T follicular helper cell (primary cell): ENCODE measurements at places on chromosomes 6 and 20.

GRCh38 chr20:297098-297924 is at the start of gene ZCCHC3:
Gene ZCCHC3, plus strand, starts transcription at chr20:297570. Its CDS starts 17 bp downstream, at chr20:297587.
- DNase-seq: peak; percentile 67

DNA sequence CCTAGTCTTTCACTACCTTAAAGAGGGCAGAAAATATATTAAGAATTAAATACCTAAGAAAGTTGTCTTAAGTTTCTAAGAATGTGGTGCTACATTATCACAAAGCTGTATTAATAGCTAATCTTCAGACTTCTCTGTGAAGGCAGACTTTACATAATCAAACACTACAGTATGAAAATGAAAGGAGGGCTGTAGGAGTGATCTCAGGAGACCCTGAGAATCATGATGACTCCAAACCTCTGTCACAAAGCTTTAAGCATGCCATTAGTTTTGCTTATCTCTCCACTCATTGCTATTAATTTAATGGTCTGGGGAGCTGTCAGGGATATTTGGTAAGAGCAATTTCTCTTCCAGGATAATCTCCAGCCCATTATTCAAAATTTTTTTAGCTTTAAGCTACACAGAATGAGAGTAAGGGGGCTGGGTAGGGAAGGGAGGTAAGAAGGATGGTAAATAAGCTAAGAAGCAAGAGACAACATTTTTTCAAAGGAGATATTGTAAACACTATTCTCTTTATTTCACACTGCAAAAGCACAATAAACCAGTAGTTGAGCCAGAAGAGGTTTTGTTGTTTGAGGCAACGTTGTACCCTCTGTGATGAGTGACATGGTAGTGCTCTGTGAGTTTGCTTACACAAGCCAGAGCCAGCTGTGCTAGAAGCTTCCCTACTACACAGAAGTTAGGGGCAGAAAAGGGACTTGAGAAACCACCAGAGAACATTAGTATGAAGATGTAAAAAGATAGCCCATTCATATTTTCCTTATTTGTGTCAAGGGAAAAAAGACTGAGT is 258.8 kb downstream of the GMDS start:
- DNase-seq: no peak

GRCh38 chr6:28542440-28543296 is 17.0 kb downstream of the GPX5 start:
- DNase-seq: peak; percentile 31

DNA sequence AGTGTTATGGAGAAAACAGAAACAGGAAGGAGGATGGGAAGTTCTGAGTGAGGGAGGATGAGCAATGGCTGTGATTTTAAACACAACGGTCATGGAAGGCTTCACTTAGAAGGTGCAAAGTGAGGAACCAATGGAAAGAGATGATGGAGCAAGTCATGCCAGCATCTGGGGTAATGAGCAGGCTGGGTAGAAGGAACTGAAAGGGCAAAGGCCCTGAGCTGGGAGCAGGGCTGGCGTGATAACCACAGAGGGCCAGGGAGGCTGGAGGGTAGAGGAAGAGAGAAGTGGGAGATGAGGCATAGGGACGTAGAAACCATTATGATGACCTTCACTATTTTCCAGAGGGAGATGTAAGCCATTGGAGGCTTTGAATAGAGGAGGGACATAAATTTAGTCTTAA is 43.6 kb downstream of the NHLRC1 start:
- DNase-seq: no peak

- DNase-seq: no peak
Measured at GRCh38 chr6:43277643-43278523, 20.2 kb upstream of the SLC22A7 start.

- DNase-seq: no peak
Measured at GRCh38 chr20:50004229-50004628, 21.4 kb downstream of the SNAI1 start.

- no peak for DNase-seq
Measured at GRCh38 chr20:57372581-57373350, 18.4 kb upstream of the RBM38 start.

DNA sequence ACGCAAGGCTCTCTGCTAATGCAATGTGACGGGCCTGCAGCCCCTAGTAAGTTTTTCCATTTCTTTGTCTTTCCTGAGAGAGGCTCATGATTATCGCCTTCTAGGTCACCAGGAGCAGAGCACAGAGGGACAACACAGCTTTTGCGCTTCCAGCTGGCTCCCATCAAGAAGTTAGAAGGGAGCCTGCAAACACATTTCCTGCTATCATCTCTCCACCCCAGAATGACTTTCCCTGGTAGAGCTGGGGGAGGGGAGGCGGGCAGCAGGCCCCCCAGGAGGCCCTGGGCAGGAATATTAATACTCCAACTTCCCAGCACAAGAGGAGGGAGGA is 35.7 kb upstream of the CCDC167 start:
- no peak for DNase-seq

GRCh38 chr6:134614606-134615485 is 296.9 kb upstream of the SGK1 start:
- DNase-seq: no peak

GRCh38 chr6:106510090-106510970 is 119.0 kb downstream of the RTN4IP1 start:
- peak; percentile 59 for DNase-seq

- DNase-seq: no peak
Measured at GRCh38 chr6:87675004-87675681, 26.9 kb downstream of the AKIRIN2 start.

- DNase-seq: no peak
Measured at GRCh38 chr20:19813846-19814640, 56.0 kb downstream of the RIN2 start.

GRCh38 chr6:112253498-112253840 is 898 bp downstream of the LAMA4 start:
- no peak for DNase-seq

GRCh38 chr6:51743999-51744398 is 343.4 kb downstream of the PKHD1 start:
- DNase-seq: no peak

- no peak for DNase-seq
Measured at GRCh38 chr6:22079783-22080182, 217.1 kb downstream of the PRL start.

DNA sequence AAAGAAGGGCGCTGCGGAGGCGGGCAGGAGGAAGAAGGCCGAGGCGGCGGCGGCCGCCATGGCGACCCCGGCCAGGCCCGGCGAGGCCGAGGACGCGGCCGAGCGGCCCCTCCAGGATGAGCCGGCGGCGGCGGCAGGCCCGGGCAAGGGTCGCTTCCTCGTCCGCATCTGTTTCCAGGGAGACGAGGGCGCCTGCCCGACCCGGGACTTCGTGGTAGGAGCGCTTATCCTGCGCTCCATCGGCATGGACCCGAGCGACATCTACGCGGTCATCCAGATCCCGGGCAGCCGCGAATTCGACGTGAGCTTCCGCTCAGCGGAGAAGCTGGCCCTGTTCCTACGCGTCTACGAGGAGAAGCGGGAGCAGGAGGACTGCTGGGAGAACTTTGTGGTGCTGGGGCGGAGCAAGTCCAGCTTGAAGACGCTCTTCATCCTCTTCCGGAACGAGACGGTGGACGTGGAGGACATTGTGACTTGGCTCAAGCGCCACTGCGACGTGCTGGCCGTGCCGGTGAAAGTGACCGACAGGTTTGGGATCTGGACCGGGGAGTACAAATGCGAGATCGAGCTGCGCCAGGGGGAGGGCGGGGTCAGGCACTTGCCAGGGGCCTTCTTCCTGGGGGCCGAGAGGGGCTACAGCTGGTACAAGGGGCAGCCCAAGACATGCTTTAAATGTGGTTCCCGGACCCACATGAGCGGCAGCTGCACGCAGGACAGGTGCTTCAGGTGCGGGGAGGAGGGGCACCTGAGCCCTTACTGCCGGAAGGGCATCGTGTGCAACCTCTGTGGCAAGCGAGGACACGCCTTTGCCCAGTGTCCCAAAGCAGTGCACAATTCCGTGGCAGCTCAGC is 780 bp downstream of the ZCCHC3 start:
- DNase-seq: peak; percentile 5

GRCh38 chr6:99606656-99607415 is at the start of gene PRDM13:
Gene PRDM13, plus strand, starts transcription at chr6:99606833. Its CDS starts 202 bp downstream, at chr6:99607035.
- no peak for DNase-seq

DNA sequence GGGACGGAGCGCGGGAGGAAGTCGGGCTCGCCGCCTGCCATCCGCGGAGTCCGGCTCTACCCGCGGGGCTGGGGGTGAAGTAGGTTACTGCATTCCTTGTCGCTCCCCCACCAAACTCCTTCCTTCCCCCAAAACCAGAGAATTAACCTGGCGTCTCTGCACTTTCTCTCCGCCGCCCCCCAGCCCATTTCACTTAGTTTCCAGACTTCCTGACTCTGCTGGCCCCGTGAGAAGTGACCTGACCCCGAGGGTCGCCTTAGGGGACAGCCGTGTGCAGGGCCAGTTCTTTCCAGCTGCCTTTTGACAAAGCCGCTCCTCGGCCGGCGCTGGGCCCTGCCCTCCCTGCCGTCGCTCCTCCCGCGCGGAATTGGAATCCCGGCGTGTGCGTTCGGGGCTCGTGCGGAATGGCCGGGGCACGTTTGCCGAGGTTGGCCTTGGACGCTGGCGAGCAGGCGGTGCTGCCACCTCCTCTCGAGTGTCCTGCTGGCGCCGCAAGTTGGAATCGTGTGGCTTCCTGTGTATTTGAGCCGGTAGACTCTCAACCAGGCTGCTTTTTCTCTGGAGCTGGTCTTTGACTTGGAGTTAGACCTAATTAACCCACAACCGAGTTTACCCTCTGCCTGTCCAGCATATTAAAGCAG is 650 bp downstream of the DCBLD1 start:
- no peak for DNase-seq

GRCh38 chr6:81792826-81793225 is 40.3 kb upstream of the TENT5A start:
- no peak for DNase-seq

GRCh38 chr20:53265304-53265875 is 293.2 kb downstream of the TSHZ2 start:
- no peak for DNase-seq

DNA sequence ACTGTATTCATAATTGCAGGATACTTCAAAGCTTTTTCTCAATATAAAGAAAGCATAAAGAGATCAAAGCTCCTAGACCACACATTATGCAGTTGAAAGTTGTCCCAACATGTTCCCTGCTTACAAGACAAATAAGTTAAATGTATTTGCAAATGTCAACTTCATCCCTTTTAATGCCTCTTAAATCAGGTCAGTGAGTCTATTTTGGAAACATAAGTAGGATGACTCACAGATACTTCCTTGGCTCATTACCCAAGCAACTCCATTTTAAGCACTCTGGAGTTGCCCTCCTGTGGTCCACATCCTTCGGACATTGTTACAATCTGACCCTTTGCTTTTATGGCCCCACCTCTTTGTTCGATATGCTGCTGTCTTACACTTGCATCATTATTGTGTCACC is 162.0 kb downstream of the FAXC start:
- DNase-seq: no peak

DNA sequence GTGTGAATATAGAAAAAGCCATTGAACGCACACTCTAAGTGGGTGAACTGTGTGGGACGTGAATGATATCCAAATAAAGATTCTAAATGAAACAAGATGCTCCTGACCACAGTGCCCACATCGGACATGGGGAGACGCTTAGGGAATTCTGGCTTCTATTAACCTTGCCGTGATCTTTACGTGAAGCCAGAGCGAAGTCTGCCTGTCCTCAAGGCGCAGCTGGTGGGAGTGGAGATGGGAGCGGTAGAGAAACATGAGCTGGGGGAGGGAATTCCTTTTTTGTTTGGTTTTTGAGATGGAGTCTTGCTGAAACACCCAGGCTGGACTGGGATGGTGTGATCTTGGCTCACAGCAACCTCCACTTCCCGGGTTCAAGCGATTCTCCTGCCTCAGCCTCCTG is 46.0 kb downstream of the VSTM2L start:
- DNase-seq: no peak

DNA sequence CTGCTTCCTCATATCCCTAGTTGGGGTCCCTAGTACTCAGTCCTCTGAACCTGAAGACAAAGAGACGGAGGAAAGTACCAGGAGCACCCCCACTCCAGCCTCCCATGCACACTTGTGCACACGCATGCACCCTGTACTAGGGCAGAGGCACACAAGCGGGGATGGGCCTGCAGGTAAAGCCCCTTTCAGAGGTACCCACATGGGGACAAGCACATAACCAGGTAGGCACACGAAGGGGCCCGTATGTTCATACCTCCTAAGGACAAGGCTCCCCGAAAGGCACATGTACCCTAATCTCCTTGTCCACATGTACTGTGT is 1.1 kb downstream of the TMEM151B start:
- no peak for DNase-seq

GRCh38 chr20:46549188-46549972 is 1.1 kb downstream of the OCSTAMP start:
- DNase-seq: no peak

DNA sequence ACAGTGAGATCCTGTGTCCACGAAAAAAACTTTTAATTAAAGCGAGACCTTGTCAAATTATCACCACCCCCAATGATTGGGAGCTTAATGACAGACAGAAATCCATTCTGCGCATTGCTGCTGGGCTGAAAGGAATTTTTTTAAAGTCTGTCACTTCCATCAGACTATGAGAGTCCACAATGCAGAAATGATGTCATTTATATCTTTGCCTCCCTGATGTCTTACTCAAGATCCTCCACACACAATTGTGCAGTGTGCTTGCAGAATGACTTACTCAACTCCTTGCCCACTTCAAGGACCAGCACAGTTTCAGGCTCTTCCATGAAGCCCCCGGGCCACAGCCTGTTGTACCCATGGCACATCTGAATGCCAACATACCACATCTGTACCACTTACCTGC is 41.0 kb downstream of the GPLD1 start:
- DNase-seq: no peak

DNA sequence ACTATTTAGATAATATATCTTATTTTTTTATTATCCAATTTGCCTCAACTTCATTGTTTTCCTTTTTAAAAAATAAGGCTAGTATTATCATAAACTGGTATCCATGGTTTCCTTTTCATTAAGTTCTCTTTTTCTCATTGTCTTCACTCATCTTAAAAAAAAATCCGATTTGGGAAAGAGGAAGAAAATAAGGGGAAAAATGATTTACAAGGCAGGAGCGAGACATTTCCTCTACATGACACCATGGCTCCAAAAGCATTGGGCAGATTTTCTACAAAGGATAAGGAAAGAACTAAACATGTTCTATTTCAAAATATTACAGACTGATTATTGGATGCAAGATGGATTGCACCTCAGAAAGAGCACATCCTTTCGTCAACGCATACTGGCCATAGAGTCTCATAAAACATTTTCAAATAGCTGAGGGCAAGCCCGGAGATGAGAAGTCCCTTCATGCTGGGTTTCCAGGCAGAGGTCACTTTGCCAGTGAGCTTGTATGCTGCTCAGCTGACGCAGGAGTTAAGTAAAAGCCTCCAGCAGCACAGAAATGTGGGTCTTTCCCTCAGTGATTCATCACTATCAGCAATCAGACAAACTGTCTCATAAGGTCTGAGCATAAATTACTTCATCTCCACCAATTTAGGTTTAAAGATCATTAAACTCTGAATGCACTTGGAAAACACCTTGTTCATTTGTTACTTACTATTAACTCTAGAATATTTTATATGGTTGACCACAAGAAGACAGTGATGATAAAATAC is 129.0 kb upstream of the TNFAIP3 start:
- DNase-seq: no peak

- no peak for DNase-seq
Measured at GRCh38 chr6:20167601-20168000, 44.7 kb downstream of the MBOAT1 start.

GRCh38 chr6:104472021-104472901 is 387.5 kb downstream of the HACE1 start:
- no peak for DNase-seq

GRCh38 chr6:103925317-103925716 is 934.4 kb downstream of the HACE1 start:
- DNase-seq: no peak
